ENCODE measurements at places on chromosomes 2 and 18.

DNA sequence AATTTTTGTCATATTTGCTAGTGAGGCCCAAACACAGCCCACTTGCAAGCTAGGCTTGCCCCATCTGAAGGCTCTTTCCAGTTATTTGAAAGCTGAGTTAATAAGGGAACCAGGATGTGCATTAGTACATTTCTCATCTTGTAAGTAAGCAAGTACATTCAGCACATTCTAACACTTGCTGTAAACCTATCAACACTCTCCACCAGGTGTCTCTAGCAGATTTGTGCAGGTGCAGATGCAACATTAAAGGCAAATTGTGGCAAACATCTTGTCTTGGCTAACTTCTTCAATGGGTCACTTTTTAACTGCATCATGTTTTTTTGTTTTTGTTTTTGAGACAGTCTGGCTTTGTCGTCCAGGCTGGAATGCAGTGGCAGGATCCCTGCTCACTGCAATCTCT lies 25.3 kb upstream of the MFSD6 start:
- DNase-seq: no peak

- no peak for DNase-seq
These were observed 680.5 kb downstream of the ZEB2 start for GRCh38 chr2:143839456-143839855.

DNA sequence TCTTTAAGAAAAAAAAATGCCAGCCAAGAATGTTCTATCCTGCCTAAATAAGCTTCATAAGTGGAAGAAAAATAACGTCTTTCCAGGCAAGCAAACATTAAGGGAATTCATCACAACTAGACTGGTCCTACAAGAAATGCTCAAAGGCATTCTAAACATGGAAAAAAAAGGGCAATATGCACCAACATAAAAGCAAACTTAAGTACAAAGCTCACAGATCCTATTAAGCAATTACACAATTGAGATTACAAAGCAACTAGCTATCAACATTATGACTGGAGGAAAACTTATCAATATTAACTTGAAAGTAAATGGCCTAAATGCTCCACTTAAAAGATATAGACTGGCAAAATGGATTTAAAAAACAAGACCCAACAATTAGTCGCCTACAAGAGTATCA lies 240.6 kb upstream of the CTAGE1 start:
- DNase-seq: no peak

DNA sequence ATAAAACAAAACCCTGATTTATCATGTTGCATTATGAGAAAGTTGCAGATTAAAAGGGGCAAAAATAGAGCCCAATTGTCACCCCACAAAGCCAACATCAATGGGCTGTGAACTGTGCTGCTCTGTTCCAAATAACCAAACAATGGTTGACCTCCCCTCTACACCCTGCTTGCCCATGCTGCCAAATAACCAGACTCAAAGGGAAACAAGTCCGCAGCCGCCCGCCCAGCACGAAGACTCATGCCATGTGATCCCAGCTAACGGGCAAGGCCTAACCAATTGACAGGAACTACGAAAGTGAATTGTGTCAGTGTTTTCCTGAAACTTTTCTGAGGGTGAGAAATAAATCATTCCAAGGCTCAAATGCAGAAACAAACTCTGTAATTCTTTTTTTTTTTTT lies 97.9 kb upstream of the RIOK3 start:
- no peak for DNase-seq

- DNase-seq: no peak
These were observed 11.9 kb upstream of the CREG2 start for GRCh38 chr2:101399021-101399799.

- DNase-seq: no peak
These were observed 1412.0 kb upstream of the ZEB2 start for GRCh38 chr2:145931781-145932395.

- no peak for DNase-seq
These were observed 184.4 kb downstream of the LTBP1 start for GRCh38 chr2:33131111-33131510.
